ENCODE measurements at places on chromosomes 2 and 18.

DNA sequence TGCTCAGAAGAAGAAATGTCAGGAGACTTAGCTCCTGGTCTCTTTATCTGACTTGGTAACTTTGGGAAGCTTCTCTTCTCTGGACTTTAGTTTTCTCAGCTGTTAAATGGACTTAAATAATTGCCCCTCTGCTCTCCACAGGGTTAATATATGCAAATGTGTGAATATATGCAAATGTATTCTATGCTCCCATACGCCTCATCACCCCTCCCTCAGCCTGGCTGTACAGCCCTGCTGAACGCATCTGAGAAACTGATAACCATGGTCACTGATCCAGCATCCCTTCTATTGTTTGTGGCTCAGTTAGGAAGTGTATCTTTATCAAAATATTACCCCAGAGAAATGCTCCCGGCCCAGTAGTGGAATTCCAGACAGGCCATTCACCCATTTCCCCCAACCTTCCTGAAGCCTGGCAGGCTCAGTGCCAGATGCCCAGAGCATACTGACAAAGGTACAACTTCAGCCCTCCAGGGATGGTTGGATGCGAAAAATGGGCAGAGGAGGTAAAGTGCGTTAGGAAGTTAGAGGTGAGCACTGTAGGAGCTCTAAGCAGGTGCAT is 103.4 kb downstream of the DYSF start:
- no peak for DNase-seq

- DNase-seq, result no peak
Measured at GRCh38 chr18:38690626-38691025, 1125.0 kb upstream of the CELF4 start.

- no peak for DNase-seq
Measured at GRCh38 chr18:31274931-31275330, 43.0 kb upstream of the DSG1 start.

GRCh38 chr2:30218814-30219213 is 12.5 kb upstream of the LBH start:
- no peak for DNase-seq

- DNase-seq, result no peak
Measured at GRCh38 chr2:98454073-98454472, 9.4 kb downstream of the INPP4A start.

GRCh38 chr2:59567151-59567550 is 986.3 kb downstream of the BCL11A start:
- no peak for DNase-seq

- no peak for DNase-seq
Measured at GRCh38 chr2:147860009-147860408, 15.2 kb downstream of the ACVR2A start.

- no peak for DNase-seq
Measured at GRCh38 chr2:25165992-25166875, 2.1 kb downstream of the POMC start.

DNA sequence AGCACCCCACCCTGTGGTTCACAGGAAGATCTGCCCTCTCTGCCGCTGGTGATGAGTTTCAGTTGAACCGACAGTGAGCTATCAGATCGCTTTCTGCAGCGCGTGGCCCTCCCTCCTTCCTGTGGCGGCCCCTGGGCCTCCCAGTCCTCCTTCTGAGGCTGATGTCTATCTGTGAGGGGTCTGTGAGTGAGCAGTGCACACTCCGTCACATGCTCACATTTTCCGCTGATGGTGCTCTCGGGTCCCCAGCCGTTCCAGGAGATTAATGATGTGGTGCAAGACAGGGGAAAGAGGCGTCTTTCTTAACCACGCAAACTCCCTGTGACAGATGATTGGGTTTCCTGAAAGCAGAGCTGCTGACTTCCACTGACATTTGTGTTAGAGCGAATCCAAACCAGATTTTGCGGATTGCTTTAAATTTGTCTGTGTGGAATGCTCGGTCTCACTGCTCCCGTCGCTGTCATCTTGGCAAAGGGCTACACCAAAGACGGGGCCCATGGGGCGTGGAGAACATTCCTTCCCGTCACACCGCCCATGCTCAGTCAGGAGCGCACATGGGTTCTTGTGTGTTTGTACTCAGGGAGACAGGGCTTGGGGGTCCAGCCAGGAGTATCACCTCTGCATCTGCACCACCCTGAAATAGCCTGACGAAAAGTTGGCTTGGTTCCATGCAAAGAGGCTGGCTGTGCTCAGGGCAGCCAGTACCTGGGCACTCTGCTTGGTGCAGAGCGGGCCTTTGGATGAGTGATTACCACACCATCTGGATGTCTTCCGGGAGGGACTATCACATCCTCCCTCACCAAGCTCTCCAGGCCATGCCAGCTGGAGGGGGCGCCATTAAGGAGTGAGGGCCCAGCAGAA is 154.7 kb upstream of the HS6ST1 start:
- DNase-seq, result peak; percentile 5

- no peak for DNase-seq
Measured at GRCh38 chr2:212392544-212392943, 146.1 kb downstream of the ERBB4 start.

DNA sequence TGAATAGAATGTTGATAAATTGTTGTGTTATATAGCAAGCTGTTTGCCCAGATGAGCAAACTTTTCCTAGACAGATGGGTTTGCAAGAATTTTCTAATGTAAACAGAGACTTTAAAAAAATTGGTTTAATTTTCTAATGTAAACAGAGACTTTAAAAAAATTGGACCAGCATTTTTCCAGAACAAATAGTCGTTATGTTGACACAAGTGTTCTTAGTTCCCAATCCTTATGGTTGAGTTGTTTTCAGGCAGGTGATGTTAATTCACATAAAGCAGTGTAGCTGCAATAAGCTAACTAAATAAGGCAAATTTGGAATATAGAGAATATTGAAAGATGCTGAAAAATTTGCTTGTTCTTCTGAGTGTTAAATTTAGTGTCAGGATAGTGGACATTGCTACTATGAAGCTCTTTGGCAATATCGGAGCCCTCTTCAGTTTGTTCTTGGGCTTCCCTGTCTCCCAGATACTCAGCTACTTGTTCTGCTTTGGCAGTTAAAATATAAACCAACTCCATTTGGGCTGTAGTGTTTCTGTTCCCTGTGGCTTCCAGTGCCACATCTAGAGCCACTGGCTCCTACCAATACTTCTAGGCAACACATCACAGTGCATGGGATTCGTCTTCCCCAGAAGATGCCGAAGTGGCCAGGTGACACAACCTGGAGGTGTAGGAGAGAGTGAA is 105.7 kb downstream of the DYNAP start:
- DNase-seq, result no peak

- DNase-seq, result no peak
Measured at GRCh38 chr2:187658952-187659525, 104.8 kb upstream of the TFPI start.
